GM04503 (cell line): ENCODE measurements at places on chromosomes 12 and 14.

DNA sequence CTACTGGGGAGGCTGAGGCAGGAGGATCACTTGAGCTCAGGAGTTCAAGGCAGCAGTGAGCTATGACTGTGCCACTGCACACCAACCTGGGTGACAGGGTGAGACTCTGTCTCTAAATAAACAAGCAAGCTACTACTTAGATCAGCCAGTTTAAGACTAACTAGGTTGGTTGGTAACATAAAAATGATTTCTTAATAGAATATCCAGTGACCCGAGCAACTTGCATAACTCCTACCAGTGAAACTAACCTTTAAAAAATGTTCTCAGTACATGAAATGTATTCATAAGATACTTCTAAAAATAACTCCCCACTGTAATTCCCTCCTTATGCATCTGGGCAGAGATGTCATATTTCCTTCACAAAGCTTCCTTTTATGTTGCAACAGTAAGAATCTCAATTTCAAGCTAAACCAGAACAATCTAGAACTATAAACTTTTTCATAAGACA, 15.9 kb downstream of the TAOK3 start:
- peak; percentile 85 for DNase-seq

- no peak for DNase-seq
These were observed 98.5 kb upstream of the TMPO start for GRCh38 chr12:98416845-98417244.

GRCh38 chr14:91891721-91892220, 24.4 kb upstream of the TC2N start:
- no peak for DNase-seq

DNA sequence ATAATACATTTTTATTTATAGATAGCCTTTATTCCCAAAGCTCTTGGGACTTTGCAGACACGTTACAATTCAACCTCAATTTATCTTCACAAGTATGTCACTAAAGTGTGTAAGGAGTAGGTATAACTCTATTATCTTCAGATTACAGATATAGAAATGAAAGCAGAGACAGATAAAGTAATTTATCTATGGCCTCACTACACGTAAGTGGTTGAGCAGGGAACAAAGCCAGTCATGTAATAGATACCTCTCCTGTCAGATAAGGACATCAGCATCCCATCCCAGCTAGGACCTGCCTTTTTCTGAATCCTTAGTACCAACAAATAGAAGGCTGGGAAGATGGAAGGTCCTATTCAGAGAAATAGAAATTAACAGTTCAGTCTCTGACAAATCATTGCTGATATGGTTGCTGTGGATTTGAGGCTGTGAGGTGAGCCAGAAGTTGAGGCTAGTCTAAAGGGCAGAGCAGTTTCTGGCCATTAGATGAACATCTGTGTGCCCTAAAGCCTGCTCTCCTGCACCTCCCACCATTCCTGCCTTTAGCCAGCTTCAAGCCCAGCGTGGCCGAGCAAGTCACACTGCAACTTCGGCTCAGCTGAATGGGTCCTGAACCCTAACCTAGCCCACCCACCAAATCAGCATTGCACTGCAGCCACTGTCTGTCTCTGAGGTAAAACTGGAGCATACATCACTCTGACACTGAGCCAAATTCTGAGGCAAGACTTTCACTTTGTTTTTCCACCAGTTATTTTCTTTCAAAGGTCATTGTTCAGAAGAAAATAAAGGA, 71.1 kb upstream of the PLEKHA5 start:
- no peak for DNase-seq

DNA sequence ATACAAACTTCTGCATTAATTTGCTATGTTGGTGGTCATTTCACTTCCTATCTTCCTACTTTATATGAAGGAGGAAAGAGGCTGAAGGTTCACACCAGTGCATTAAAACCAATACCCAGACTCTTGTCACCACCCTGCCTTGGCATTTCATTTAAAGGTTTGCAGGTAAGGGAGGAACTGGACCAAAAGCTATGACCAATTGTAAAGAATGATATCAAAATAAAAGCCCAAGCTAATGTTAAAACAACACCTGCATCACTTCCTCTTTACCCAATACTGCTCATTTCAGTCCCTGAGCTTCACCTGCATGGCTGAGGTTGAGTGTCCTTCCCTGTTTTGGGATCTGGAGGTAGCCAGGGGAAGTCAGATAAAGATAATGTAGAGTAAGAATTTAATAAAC, 47.2 kb upstream of the TMEM233 start:
- DNase-seq, result no peak

GRCh38 chr12:6810758-6811157, 10.9 kb upstream of the GPR162 start:
- no peak for DNase-seq

DNA sequence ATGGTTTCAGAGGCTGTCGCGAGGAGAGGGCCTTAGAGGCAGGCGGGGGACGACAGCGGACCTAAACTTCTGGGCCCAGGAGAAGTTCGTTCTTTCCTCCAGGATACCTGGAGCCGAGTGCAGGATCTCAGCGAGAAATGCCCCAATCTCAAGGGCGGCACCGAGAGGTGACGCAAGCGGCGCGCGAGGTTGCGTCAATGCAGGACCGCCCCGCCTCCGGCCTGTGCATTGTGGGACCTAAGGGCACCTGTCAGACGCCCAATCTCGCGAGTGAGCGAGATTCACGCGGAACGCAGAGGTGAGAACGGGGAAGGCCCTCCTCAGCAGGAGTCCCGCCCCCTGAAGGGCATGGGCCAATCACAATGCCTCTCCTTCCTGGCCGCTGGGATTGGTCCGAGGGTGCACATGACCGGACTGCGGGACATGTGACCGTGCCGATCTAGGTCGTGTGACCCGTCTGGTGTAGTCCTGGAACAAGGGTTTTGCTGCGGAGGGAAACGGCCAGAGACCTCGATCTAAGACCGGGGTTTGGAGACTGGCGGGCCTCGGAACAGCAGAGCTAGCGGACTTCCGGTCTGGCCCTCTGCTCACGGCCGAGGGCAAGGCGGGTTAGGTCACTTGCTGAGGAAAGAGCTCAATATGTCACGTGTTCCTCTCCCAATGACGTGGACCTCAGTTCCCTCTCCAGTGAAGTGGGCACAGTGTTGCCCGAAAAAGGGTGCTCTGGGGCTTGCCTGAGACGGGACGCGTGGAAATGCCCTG, 16.3 kb upstream of the DYNC1H1 start:
- peak; percentile 98 for DNase-seq

DNA sequence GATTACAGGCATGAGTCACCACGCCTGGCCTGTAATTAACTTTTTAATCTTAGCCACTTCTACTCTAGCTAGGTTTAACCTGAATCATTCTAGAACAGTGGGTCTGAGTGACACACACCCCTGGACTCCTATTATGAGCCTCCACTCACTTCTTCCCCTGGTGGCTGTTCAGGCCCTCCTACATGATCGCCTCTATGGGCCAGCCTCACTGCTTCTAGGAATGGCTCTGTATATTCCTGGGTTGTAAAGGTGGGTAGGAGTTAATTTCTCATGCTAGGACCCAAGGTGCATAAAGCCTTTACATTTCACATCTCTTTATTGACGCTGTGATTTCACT, 8.0 kb upstream of the RNU6-8 start:
- no peak for DNase-seq

DNA sequence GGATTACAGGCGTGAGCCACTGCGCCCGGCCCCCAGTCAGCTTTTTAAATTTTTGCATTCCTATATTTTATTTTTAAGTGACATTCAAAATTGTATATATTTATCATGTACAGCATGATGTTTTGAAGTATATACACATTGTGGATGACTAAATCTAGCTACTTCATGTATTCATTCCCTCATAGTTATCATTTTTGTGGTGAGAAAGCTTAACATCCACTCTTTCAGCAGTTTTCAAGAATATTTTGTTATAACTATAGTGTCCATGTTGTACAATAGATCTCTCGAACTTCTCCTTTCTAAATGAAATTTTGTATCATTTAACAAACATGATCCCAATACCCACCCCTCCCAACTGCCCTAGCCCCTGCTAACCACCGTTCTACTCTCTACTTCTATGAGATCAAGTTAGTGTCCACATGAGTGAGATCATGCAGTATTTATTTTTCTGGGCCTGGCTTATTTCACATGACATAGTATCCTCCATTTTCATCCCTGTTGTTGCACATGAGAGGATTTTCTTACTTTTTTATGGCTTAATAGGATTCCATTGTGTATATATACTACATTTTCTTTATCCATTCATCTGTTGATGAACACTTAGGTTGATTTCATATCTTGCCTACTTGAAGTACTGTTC, 8.8 kb upstream of the HEBP1 start:
- no peak for DNase-seq

DNA sequence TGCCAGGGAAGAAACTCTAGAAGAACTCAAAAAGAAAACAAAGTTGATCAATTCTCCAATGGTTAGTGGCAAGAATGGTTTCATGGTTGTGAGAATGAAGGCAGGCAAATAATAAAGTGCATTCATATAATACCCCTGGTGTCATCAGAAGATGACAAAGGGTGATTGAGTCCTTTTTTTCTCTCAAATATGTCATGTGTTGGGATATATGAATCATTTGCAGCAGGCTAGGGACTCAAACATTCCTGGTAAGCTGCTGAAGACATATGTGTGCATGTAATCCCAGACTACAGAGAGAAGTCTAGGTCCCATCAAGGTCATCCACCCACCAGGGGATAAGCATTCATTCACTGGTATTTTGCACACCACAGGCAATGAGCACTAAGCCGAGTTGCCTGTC, 82.4 kb upstream of the MYF6 start:
- DNase-seq, result no peak

GRCh38 chr12:54010053-54010971, 1.5 kb downstream of the HOXC8 start:
- no peak for DNase-seq

- DNase-seq, result no peak
These were observed 614.9 kb downstream of the VRK1 start for GRCh38 chr14:97411938-97412612.
